Ascending aorta (tissue), 2 donors: ENCODE measurements at places on chromosomes 3 and 15.

DNA sequence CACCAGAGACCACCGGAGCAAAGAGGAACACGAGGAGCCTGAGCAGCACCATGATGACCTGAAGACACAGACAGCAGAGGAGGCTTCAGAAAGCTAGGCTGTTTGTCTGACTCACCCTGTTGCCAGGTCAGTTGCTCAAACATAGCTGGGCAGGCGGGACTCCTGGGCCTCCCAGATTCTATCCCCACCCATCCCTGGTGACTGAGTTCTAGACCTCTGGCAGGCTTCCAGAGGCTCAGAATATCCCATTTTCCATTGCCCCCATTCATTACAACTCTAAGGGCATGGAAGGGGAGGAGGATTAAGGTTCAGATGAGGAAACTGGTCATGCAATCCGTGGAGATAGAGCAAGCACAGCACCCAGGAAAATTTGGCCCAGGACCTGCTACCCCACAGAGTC lies at the start of gene CDHR4:
Gene CDHR4, minus strand, starts transcription at position 113 of the 400 bp plus-strand sequence. Its CDS starts 61 bp downstream, at position 52.
- H3K4me1 ChIP-seq: peaks cover 14% of the 10 kb centered on the region
- H3K4me3 ChIP-seq: no peak within 1 kb of the TSS
- no peak within 1 kb of the TSS for H3K27ac ChIP-seq
- H3K27me3 ChIP-seq: no peaks in the 10 kb centered on the region
- no peak for DNase-seq

- no peaks in the 10 kb centered on the region for H3K36me3 ChIP-seq
- H3K27ac ChIP-seq: no peak overlapping the region
- H3K27me3 ChIP-seq: no peaks in the 10 kb centered on the region
- DNase-seq: no peak
- no peak overlapping the region for H3K4me3 ChIP-seq
Observed at GRCh38 chr3:140470962-140471361, 206.9 kb upstream of the TRIM42 start.

DNA sequence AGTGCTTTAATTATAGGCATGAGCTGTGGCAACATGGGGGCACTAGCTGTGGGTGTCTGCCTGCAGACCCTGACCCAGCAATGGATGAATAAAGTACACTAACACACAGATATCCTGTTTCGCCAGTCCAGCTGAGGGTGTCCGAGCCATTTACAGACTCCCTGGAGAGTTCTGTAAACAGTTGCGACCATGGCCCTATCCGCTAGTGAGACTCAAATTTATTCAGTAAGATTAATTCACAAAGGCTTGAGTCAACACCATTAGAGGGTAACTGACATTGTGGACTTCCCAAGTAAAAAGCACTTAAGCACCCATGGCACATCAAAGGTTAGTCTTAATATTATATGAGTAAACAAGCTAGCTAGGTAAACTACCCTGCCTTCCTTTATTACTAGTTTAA lies 161.6 kb downstream of the TBL1XR1 start:
- no peaks in the 10 kb centered on the region for H3K27me3 ChIP-seq
- no peak for DNase-seq
- H3K4me1 ChIP-seq: peaks cover 9% of the 10 kb centered on the region
- H3K36me3 ChIP-seq: peaks cover 33% of the 10 kb centered on the region

- no peaks in the 10 kb centered on the region for H3K36me3 ChIP-seq
- no peaks in the 10 kb centered on the region for H3K4me1 ChIP-seq
- no peak overlapping the region for H3K4me3 ChIP-seq
Observed at GRCh38 chr3:183515968-183516851, 39.3 kb downstream of the KLHL6 start.

DNA sequence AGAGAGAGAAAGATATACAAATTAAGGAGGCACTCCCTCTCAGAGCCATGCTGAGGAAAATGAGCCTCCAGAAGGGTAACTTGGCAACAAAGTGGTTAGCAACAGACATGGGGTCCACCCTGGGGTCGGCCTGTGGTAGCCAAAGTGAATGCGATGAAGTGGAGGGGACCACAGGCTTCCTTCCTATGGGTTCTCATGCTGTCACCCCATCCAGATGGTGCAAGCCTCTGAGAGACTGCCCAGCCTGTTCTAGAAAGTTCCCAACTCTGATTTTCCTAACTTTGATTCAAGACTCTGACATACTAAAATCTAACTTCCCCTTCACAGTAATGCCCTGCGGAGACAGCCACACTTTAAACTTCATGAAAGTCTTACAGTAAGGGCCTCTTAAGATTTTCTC lies 18.2 kb upstream of the LACTB start:
- no peaks in the 10 kb centered on the region for H3K4me1 ChIP-seq
- H3K4me3 ChIP-seq: no peak overlapping the region
- no peak for DNase-seq
